ENCODE measurements at places on chromosomes 13 and 19. TPM values are rescaled to one million over a fixed set of nuclear protein-coding genes. Genes with fewer than 3 reads are reported as not detected.

CCDC194 gene
- total RNA-seq: not detected

ZNF723 gene
- total RNA-seq: not detected

PEAK3 gene
- not detected for total RNA-seq

CEACAM20 gene
- total RNA-seq: 0.33 TPM

CLEC17A gene
- not detected for total RNA-seq

CBY2 gene
- not detected for total RNA-seq

ZNF221 gene
- 5.9 TPM for total RNA-seq

IGFL3 gene
- total RNA-seq: not detected

DHRS12 gene
- 5.0 TPM for total RNA-seq

SYT3 gene
- not detected for total RNA-seq

LRRC8E gene
- 1.3 TPM for total RNA-seq

KISS1R gene
- total RNA-seq: not detected

KCNN1 gene
- not detected for total RNA-seq

APC2 gene
- 0.10 TPM for total RNA-seq

SHISA7 gene
- not detected for total RNA-seq

TMEM238 gene
- not detected for total RNA-seq

NAT14 gene
- 10.7 TPM for total RNA-seq

SYNGR4 gene
- total RNA-seq: not detected

C1QTNF9 gene
- total RNA-seq: not detected

ECSIT gene
- 35.6 TPM for total RNA-seq

ADM5 gene
- total RNA-seq: 0.98 TPM

ZNF99 gene
- total RNA-seq: not detected

GRAMD1A gene
- total RNA-seq: 50.8 TPM

ILF3 gene
- total RNA-seq: 208 TPM

CD22 gene
- total RNA-seq: 0.19 TPM

QPCTL gene
- total RNA-seq: 20.8 TPM

CLDND2 gene
- total RNA-seq: not detected

SELENOV gene
- total RNA-seq: not detected

ZNF431 gene
- 6.2 TPM for total RNA-seq

OR10H1 gene
- not detected for total RNA-seq

GPR12 gene
- total RNA-seq: not detected

KRTDAP gene
- total RNA-seq: not detected

PTPRH gene
- 0.65 TPM for total RNA-seq

FAAP24 gene
- total RNA-seq: 2.6 TPM

ZNF587 gene
- total RNA-seq: 46.1 TPM

All from vein endothelial cell (primary cell).